Stimulated activated CD8-positive, alpha-beta memory T cell treated with anti-CD3 and anti-CD28 coated beads, Interleukin-2, amount 100 ng/mL, for 48 hours (primary cell): ENCODE measurements at places on chromosomes 4 and X.

GRCh38 chrX:46254641-46255040 lies 290.6 kb downstream of the ZNF674 start:
- DNase-seq: no peak

- peak; percentile 5 for DNase-seq
These were observed 6.8 kb upstream of the CLCN5 start for GRCh38 chrX:49915361-49916222.

- peak; percentile 62 for DNase-seq
These were observed 15.8 kb downstream of the ZCCHC12 start for GRCh38 chrX:118839334-118839958.

DNA sequence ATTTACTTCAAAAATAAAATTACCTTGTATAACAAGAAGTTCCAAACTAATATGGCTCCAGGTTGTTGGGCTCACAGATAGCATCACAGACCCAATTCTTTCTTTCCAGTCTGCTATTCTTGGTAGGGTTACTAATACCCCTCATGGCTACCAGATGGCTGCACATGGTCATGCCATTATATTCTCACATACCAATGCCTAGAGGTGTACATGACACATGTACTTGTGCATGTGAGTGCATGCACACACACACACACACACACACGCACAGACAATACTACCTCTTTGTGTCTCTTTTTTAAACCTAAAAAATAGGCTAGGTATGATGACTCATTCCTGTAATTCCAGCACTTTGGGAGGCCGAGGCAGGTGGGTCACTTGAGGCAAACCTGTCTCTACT lies 31.1 kb downstream of the FBXO8 start:
- no peak for DNase-seq

DNA sequence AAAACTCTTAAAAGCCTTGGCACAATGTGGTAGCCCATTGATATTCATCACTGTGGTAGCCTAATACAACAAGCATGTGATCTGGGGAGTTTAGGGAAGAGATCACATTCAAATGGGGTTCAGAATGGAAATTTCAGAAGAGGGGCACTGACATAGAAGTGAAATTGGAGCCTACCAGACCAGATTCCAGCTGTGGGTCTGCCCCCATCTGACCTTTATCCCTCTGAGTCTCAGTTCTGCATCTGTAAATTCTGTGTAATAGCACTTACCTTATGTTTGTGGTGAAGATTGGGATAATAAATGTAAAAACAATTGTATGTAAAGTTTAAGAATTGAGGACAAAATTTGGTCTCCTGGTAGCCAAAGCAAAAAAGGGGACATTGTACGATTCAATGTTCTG lies 320.4 kb upstream of the BOD1L1 start:
- DNase-seq: no peak

DNA sequence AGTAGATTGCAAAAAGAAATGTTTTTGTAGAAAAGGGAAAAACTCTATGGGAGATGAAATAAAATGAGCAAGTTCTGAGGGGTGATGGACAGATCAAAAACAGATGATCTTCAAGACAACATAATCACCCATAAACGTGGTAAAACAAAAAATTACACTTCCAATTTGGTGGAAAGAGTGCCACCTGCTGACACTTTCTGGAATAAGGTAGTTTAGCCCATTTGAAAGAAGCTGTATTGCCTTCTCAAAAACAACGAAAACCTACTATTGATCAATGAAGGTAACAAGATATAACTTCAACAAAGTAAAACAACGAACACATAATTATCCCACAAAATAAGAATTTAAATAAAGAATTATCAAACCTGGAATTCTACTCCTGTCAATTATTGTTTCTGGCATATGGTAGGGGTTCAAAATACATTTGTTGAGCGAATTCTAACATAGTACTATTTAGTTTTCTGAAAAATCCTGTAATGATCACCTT lies 2.5 kb downstream of the COQ2 start:
- no peak for DNase-seq

DNA sequence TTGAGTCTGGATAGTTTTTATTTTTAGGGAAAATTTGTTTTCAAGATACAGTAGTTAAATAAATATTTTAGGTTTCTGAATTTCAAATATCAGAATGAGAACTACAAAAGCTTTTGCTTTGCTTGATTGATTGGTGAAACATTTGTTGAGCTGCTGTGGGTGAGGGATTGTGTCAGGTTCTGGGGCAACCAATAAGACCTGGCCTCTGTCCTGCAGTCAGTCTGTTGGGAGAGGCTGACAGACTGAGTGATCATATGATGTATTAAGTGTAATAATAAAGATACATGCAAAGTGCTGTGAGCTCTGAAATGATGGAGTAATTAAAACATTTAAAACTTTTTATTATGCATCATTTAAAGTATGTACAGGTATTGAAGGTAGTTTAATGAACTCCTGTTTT lies 9.6 kb downstream of the KDM6A start:
- no peak for DNase-seq
